ENCODE measurements at places on chromosomes 12 and 14.
A peak's percentile ranks its signal among the peaks of the same experiment; 100 is the strongest.

GRCh38 chr12:49643961-49644619, 20.7 kb downstream of the PRPF40B start:
- no peak for DNase-seq

GRCh38 chr14:102928412-102929240, 6.2 kb downstream of the AMN start:
- peak; percentile 76 for DNase-seq

DNA sequence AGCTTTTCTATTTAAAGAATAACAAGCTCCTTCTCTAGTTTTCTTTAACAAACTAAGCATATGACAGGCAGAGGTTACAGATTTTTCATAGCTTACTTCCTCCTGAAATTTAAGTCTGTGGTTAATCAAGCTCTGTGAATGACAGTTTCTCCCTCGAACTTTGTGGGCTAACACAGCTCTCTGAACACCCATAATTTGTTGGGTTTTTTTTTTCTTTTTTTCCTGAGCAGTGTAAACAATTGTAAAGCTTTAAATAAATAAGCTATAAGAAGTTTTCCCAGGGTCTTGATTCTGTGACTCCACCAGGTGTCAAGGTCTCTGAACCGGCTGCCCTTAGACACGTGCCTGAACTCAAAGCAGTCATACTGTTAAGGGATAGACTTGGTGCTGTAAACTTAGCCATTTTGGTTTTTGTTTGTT, 128.1 kb upstream of the AMIGO2 start:
- DNase-seq, result peak; percentile 62

DNA sequence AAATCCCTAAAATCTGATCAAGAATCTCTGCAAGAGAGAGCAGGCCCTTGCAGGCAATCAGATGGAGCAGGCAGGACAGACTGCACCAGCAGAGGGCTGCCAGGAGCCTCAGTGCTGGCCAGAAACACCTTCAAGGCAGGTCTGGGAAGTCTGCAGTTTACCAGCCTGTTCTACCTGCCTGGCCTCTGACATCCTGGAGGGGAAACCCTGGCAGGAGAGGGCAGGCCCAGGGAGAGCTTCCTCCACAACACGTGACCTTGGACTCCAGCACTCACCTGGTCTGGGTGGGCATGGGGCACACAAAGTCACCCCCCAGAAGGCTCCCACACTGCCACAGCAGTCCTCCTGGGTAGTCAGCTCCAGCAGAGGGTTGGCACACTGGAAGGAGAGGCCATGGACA, 56.0 kb downstream of the ISCA2 start:
- DNase-seq, result no peak

GRCh38 chr12:5195244-5195643, 151.6 kb downstream of the KCNA5 start:
- no peak for DNase-seq
